NCI-H2081 treated with DMSO at 0.1 percent for 48 hours (cell line): ENCODE measurements at places on chromosomes 7 and 10.

- DNase-seq = no peak
Measured at GRCh38 chr10:11902646-11903045, 79.5 kb downstream of the PROSER2 start.

DNA sequence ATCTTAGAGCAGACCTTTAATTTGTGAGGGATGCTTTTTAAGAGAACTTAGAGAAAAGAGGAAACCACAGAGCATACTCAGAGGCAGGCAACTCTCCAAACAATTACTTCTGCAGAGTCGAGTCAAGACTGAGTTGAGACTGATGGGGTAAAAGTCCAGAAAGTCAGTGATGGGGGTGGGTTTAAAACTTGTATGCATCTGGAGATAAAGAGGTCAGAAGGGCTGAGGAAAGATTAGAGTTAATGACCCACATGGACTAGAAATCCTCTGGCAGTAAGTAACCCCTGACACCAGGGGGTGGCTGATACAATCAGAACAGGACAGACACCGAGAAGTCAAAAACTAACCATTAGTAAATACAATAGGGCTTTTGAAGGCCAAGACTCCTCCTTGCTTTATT is 42.4 kb upstream of the SEPTIN7 start:
- DNase-seq = no peak

GRCh38 chr7:34673066-34673465 is 15.0 kb downstream of the NPSR1 start:
- DNase-seq = no peak

GRCh38 chr10:101054351-101054750 is 7.4 kb upstream of the KAZALD1 start:
- DNase-seq = no peak

DNA sequence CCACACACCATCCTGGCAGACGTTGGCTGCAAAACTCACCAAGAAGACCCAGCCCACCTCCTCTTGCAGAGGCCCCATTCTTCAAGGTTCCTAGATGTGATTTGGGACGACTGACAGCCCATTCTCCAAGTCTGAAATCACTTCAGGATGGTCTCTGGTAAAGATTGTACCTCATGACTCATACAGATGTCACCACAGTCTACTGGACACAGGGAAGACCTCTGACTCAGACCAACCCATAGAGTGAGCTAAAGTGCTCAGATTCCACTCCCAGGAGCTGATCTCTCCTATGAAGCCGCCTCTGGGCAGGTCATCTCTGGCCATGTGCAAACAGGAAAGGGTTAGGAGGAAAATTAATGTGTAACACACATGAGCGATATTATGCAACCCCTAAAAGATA is 102.4 kb upstream of the VWC2 start:
- DNase-seq = no peak

DNA sequence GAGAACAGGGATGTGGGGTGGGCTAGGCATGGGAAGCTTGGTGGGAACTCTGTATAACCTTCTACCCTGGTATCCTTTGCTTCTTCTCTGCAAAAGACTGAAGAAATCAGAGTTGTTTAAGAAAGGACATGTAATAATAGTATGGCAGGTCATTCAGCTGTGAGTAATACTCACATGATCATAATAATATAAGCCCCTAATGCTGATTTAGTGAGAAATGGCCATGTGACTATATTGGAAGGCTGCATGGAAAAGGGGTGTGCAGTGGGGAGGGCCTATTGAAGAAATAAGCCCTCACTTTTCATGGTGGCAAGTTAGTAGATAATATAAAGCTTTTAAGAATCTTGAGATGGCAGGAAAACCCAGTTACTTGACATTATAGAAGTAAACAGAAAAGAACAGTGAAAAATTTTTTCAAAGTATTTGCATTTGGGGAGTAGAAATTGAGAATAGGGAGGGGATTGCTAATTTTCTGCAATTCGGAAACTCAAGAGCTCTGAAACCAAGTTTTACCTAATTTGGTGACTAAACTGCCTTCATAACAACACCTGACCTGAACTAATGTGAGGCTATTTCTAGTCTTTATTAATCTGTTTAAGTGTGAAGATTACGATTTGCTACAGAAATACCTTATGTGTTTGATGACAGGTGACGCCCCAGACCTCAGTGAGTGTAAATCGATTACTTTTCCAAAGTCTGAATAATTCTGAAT is 44.4 kb downstream of the ATXN7L1 start:
- no peak for DNase-seq

DNA sequence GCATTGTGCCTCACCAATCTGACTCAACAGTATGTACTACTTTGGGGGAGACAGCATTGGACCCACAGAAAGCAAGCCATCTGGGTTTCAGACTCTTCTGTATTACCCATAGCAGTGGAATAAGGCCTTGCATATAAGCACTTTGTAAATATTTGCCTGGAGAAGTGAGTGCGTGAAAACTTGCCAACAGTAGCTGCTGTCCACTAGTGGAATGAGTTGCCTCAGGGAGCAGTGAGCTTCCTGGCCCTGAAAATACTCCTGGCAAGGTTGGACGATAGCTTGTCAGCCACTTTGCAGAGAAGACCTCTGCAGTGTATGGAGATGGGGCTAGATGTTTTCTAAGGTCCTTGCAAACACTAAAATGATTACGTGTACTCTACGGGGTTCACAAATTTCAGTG is 21.6 kb downstream of the GARS1 start:
- no peak for DNase-seq

DNA sequence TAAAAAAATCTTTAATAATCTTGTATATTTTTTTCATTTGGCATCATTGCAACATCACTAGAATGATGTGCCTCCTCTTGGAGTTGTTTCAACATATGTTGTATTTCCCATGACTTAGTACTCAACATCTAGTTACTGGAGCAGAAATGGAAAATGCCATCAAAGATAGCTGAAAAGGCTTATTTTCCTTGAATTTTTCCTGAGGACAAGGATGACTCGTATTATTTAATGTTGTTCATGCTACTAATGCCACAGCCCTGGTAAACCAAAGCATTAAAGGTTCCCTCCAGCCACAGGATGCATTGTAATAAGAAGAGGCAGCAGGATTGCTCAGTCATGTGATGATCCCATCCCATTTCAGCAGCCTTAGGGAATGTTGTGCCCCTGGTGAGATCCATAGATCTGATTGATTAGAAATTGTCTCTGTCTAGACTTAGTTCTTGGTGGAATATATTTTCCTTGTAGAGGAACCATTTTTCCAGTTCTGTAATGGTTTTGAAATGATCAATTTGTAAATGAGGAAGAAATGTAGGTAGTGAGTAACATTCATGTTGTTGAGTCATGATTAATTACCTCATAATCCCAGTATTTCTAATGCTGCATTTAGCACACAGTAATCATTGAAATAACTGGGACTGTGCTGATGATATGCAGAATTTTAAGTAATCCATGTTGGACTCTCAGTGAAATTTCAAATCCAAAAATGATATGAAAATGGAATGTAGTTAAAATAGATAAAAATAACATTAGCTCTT is 91.3 kb upstream of the SMIM30 start:
- DNase-seq = no peak

DNA sequence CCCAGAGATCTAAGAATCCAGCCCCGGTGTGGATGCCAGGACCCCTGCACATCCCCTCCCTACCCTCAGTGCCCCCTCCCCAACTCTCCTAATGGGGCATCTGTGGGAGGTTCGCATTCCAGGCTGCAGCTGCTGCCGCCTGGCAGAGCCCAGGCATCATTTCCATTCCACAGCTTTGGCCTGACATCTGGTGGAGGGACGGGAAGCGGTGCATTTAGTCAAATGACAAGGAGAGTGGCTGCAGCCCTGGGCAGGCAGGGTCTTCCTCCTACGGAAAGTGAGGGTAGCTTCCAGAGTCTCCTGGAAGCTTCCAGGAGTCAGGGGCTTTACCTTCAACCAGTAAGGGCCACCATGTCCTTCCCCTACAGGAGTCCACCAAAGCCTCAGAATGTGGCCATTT is 30.8 kb downstream of the PRLHR start:
- DNase-seq = no peak

DNA sequence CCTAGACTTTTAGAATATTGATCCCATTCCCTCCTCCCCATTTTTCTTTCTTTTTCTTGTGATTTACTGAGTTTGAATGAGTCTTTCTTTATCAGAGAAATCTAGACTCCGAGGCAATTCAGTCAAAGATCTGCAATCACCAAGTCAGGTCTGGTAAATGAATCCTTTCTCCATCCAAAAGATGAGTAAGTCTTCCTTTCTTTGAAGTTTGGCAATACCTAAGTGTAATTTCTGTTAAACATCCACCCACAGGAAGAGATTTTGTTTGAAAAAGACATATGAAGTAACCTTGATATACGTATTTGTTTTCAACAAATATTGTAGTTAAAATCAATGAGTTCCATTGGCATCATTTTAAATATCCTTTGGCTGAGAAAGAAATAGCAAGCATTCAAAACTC is 58.3 kb downstream of the SLC39A12 start:
- DNase-seq = no peak

GRCh38 chr10:72254813-72255568 is 18.7 kb upstream of the DDIT4 start:
- DNase-seq = no peak

DNA sequence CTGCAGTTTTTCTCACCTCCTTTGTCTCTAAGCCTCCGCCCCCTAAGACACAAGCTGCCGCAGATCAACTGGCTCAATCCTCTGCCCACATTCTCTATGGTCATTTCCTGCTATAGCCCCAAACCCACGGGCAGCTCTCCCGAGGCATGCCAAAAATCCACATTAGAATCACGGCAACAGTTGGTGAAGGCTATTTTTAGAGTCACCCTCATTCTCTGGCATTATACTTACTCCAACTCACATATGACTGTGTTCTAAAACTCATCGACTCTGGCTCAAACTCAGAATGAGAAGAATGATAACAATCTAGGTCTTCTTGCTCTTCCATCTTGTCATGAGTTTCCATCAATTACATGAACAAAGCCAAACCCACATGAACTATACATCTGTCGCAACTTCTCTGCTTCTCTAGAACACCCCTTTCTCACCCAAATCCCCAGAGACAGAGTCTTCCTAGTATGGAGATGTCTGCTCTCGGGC is 10.9 kb upstream of the KIAA1549 start:
- no peak for DNase-seq

DNA sequence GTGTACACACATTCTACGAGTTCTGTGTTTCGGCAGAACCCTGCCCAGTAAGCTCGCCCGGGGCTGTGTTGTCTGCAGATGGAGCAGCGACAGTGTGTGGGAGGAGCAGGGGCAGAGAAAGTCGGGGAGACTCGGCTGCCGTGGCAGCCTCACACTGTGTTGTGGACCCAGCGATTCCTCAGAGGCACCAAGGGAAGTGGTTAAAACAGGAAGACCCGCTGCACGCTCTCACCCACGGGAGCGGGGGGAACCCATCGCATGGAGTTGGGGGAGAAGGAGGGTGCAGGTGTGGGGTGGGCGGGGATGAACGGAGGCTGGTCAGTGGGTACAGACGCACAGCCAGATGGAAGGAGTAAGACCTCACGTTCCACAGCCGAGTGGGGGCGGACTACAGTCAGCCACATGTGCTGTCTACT is 250.2 kb downstream of the ELFN1 start:
- DNase-seq = no peak

- DNase-seq = no peak
Measured at GRCh38 chr10:88826388-88826787, 23.9 kb downstream of the LIPM start.

GRCh38 chr7:66460921-66461361 is 167.7 kb upstream of the KCTD7 start:
- DNase-seq = no peak

- DNase-seq = no peak
Measured at GRCh38 chr10:100996678-100997359, 2.8 kb upstream of the LZTS2 start.

DNA sequence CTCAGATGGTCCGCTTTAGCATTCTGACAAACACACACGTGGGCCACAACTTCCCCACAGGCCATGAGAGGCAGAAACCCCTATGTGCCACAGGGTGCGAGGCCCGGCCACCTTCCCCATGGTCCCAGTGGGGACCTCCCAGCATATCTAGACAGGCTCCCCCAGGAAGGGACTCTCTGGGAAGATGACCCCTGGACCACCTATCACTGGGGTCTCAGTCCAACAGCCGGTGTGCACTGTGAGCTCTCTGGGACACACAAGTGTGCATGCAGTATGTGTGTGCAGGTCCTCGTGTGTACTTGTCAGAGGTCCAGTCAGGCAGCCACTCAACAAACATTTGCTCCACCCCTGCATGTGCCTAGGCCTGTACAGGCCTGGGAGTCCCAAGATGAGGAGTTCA is 18.7 kb downstream of the GRID1 start:
- no peak for DNase-seq

GRCh38 chr10:111756217-111757061 is 427.1 kb downstream of the GPAM start:
- DNase-seq = no peak

DNA sequence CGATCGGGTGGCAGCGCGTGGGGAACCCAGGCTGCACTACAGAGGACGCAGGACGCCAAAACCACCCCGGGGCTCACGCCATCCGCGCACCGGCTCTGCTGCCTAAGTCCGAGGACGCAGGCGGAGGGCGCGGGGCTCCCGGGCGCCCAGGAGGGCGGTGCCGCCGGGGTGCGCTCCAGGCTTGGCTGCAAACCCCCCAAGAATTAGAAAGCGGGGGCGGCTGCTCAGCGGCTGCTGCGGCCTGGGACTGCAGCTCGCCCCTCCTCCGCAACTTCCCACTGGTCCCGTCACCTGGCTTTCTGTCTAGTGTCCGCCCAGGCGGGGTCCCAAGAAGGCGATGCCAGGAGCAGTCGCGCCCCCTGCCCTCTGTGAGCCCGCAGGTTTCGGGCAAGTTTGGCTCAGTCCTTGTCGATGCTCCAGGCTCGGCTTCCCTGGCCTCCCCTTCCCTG is 1.7 kb upstream of the POU6F2 start:
- no peak for DNase-seq

GRCh38 chr10:118737603-118738302 is 17.0 kb downstream of the CACUL1 start:
- no peak for DNase-seq

- DNase-seq = no peak
Measured at GRCh38 chr7:135708041-135708440, 19.9 kb downstream of the SLC13A4 start.

DNA sequence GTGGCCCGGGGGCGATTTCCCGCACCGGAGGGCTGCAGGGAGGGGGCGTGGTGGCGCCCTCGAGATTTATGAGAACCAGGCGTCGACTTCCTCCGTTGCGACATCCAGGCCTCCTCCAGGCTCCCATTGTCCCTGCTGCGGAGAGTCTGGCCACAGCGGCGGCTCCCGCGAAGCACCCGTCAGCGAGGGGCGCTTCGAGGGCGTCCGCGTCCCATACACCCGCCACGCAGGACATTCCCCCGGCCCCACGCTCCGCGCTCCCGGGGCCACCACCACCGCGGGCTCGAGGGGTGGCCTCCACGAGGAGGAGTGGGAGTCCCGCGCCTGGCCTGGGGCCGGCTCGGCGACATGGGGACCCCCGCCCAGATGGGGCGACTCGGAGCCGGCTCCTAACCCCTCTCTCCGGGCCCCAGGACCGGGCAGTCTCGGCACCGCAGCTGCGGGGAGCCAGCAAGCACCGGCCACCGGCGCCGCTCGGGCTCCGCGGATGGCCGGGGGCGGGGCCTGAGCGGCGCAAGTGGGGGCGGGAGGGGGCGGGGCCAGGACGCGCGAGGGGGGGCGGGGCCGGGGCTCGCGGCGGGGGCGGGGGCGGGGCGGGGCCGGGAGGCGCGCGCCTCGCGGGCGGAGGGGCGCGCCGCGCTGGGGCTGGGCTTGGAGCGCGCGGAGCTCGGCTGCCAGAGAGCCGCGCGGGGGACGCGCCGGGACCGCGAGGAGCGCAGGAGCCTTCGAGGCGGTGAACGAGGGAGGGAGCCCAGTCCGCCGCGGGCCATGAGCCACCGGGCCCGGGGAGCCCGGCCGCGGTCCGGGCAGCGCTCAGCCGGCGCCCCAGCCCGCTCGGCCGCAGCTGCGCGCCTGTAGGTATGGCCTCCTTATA is at the start of gene SH2B2:
SH2B2 (plus strand) TSS at position 632 of the 874 bp plus-strand sequence. CDS start 13,683 bp downstream, outside the sequence.
- no peak for DNase-seq

GRCh38 chr7:80182630-80183276 is 48.1 kb downstream of the GNAI1 start:
- DNase-seq = no peak
